ENCODE measurements at places on chromosomes 11 and 22.

- DNase-seq, result no peak
Observed at GRCh38 chr11:129880311-129880710, 15.1 kb downstream of the NFRKB start.

DNA sequence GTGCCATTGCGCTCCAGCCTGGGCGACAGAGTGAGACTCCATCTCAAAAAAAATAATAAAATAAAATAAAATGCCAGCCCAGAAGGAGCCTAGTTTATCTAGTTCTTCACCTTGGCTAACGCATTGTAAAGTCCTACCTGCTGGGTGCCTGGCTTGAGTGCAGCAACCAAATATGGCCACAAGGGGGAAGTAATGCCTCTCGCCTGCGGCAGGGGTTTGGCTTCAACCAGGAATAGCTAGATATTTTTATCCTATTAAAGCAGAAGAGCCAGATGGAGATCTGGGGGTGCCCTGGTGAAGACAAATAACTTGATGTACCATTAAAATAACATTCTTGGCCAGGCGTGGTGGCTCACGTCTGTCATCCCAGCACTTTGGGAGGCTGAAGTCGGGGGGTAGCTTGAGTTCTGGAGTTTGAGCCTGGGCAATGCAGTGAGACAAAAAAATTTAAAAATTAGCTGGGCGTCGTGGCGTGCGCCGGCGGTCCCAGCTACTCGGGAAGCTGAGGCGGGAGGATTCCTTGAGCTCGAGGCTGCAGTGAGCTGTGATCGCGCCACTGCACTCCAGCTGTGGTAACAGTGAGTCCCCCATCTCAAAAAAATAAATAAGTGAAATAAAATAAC is 20.6 kb upstream of the PLEKHB1 start:
- peak; percentile 96 for DNase-seq

DNA sequence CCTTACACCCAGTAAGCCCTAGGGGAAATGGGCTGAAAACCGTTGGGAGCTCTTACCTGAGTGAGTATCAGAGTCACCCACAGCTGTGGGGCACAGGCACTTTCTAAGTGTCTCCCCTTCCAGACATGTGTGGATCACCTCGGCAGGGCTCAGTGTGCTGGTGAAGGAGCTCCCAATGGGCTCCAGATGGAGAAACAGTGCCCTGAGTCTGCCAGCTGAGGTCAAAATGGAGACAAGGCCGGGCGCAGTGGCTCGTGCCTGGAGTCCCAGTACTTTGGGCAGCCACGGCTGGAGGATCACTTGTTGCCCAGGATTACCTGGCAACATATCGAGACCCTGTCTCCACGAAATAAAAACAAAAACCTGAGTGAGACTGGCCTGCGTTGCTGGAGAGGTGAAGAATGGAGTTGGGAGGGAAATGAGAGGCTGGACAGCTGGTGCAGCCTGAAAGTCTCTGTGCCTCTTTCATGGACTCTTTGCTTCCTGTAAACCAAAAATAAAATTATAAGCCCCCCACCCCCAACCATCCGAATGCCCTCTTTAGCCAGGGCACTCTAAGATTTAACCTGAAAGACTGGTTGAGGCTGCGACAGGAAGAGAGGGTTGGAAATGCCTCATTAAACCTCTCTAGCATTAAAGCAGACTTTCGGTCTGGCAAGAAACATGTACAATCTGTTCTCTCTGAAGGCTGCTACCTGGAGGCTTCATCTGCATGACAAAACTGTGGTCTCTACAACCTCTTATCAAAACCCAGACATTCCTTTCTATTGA is 111.8 kb downstream of the SNX19 start:
- DNase-seq, result no peak

DNA sequence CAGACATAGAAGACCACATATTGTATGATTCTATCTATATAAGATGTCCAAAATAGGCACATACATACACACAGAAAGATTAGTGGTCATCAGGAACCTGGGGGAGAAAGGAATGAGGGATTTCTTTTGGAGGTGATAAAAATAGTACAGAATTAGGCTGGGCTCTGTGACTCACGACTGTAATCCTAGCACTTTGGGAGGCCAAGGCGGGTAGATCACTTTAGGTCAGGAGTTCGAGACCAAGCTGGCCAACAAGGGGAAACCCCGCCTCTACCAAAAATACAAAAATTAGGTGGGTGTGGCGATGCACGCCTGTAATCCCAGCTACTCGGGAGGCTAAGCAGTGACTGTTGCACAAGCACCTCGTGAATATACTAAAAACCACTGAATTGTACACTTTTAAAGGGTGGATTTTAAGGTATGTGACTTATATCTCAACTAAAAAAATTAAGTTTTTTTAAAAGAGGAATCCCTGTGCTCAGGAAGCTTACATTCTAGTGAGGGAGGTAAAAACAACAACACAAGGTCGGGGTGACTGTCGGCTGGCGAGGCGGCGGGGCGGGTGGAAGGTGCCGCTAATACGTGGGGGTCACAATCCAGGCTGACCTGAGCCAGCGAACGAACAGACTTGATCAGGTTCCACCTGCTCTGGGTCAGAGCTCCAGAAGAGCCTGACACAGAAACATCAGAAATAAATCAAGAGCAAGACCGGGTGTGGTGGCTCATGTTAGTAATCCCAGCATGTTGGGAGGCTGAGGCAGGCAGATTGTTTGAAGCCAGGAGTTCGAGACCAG is 25.3 kb upstream of the TESMIN start:
- DNase-seq, result no peak

GRCh38 chr22:39349506-39349966 is 255 bp upstream of the SYNGR1 start:
- DNase-seq, result peak; percentile 13

GRCh38 chr11:107565219-107565937 is at the start of gene ALKBH8:
ALKBH8 (minus strand) TSS chr11:107565735; CDS start chr11:107560893, 4,842 bp downstream.
- peak; percentile 63 for DNase-seq

DNA sequence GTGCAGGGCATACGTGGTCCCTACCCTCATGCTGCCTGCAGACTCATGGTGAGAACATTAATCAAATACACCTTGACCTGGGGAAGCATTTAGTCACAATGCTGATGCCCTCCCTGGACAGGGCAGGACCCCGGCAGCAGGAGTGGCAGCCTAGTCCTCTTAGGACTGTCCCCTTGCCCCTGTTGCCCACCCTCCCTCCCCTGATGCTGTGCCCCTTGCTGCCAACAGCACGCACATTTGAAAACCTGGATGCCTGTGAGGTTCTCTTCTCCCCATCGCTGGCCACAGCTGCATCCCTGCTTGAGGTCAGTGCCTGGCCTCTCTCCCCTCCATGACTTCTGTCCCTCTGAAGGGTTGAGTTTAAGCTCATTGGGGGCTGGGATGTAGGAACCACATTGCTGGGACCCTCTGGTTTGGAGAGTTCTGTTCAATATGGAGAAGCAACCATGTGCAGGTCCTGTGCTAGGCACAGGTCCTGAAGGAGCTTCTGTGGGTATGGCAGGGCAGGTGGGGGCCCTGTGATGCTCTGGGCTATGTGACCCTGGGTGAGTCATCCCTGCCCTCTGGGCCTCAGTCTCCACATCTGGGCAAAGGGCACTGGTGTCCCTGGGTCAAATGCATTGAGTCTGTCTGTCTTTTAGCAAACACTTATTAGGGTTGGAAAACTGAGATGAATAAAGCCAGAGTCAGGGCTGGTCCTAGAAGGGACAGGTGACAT is 31.3 kb downstream of the MYO7A start:
- no peak for DNase-seq

DNA sequence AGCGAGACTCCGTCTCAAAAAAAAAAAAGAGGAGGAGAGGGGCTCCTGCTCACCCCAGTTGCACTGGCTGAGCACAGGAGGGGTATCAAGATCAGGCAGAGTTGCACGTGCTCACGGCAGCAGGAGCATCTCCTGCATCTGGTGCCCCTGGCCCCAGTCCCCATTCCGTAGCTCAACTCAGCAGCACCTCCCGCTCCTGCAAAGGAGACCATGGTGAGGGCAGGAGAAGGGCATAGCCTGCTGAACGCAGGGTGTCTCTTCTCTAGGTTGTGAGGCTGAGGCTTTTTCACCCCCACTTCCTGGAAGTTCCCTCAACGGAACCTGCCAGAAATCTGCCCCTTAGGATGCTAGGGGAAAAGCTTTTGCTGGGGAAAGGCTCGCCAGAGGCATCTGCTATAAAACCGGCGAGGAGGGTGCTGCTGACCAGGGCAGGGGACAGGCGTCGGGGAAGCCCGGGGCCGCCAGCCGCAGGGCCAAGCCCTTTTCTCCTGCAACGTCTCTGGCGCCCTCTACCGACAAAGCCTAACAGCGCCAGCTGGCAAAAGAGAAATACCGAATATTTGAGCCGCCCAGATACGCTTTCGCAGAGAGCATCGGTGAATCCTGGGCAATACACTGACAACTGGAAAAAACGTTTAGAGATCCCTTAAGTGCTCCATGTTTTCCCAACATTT is 1.0 kb upstream of the PPP6R2 start:
- peak; percentile 94 for DNase-seq
